ENCODE measurements at places on chromosomes 12 and 14. TPM values are rescaled to one million over a fixed set of nuclear protein-coding genes. Genes with fewer than 3 reads are reported as not detected.

- peak; percentile 10 for DNase-seq
These were observed 3.4 kb downstream of the RTL1 start for GRCh38 chr14:100899884-100900771.

GRCh38 chr14:92760524-92760805 is 12.0 kb upstream of the LGMN start:
- DNase-seq: no peak

- DNase-seq: no peak
These were observed 42.1 kb upstream of the GPR132 start for GRCh38 chr14:105107351-105107750.

DNA sequence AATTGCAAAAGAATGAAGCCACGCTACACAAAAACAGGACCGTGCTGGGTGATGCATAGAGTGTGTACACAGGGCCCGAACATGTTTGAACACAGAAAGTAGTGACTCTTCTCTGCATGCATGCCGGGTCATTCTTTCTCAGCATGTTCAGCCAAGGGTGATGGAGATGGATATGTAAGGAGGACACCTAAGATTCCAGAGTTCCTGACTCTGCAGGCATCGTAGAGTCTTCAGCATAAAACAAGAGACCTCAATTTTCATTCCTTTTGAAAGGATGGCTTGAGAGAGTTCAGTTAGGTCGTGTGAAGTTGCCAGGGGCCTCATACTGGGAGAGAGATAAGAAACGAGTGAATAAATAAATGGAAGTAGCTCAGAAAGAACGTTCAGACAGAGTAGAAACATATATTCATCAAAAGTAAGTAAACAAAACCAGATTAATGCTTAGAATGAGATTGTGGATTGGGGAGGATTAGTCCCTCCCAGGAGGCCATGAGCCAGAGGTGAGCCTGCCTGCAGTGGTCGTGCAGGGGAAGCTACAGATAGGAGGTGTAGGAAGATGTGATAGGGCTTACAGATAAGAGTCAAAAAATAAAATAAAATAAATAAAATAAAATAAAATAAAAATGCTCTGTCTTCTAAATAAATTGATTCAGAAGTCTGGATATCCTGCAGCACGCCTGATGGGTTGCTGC is 27.6 kb upstream of the SEL1L start:
- no peak for DNase-seq

DNA sequence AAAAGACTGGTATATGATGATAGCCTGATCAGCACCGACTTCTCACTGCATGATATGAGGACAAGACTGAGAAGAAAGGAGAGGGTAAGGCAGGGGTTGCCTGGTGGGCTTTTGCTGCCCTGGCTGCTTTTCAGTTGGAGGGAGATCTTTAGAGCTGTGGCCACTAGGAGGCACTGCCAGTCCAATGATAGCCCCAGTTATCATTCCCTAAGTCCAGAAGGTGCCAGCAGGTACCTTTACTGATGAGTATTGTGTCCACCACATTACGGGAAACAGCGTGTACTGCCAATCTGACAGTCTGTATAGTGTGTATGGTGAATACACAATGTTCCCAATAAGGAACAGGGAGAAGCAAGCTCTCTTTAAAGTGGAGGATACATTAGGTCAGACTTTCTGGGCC is 55.8 kb upstream of the CCDC175 start:
- DNase-seq: no peak

Gene ALG10B
- total RNA-seq: 12.4 TPM

Gene OR10G2
- total RNA-seq: not detected

Gene ZNF410
- total RNA-seq: 54.2 TPM

DNA sequence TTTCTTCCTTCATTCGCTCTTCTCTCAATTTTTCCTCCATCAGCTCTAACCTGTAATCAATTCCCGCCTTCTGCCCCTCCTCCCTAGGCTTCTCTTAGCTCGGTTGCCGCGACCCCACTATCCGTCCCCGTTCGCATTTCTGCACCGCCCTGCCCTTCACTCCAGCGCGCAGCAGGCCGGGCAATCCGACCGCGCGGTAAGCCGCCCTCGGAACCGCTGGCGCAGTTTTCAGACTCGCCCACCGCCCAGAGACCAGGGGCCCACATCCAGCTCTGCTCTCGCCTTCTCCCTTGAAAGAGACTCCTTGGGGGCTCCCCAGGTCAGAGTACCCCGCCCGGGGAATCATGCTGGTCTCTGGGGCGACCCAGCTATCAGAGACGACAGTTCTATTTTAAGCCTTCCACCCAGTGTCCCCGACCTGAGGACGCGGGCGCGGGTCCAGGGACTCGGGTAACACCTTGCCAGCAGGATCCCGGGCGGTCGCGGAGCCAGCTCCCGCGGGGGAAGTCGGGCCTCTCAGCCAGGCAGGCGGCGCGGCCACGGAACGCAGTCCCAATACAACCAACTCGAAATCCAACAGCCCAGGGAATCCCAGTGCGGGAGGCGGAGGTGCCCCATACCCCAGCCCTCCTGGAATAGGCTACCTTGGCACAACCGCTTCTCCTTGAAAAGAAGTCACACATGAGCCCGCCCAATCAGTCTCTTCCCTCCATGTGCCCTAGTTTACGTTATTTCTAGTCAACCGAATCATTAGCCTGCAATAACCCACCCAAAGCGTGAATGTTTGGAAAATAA is 5.7 kb upstream of the SLC38A4 start:
- DNase-seq: no peak

- no peak for DNase-seq
These were observed 42.0 kb downstream of the GPATCH2L start for GRCh38 chr14:76193696-76194095.

DNA sequence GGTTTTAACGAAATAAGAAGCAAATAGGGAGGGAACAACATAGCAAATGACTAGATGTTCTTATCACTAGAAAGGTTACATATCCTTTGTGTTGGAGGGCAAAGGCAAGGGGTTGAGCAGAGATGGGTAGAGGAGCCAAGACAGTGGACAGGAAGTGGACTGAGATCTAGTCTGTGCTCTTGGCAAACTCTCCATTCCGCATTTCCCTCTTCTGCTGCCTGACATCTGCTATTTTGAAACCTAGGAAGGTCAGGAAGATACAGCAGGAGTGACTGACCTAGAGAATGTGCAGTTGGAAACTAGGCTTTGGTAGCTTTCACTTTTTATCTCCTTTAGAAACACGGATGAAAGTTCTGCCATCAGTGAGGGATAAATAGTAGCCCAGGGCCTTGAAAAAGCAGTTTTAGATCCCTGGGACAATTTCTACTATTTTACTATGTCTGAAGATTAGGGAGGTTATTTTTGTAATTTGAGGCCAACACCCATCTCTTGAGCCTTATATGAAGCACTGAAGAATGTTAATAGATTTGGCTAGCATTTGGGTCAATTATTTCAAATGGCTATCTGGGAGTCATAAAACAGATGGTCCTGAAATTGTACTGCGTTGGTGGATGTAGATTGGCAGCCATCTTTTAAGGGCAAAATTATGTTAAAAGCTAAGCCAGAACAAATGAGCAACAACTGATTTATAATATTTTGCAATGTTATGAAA is 410.3 kb downstream of the PCNX1 start:
- no peak for DNase-seq

DNA sequence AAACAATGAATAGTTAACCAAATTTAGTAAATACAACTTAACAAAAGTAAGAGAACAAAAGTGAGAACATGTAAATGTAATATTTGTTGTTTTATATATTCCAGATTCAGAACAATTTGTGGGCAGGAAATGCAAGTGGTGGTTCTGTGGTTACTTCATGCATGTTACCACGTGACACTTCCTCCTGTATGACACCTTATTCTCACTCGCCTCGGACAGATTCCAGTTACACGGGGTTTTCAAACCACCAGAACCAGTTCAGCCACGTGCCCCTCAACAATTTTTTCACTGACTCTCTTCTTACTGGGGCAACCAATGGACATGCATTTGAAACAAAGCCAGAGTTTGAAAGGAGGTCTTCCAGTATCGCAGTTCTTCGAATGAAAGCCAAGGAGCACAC is 21.0 kb downstream of the ALX1 start:
- DNase-seq: no peak

DNA sequence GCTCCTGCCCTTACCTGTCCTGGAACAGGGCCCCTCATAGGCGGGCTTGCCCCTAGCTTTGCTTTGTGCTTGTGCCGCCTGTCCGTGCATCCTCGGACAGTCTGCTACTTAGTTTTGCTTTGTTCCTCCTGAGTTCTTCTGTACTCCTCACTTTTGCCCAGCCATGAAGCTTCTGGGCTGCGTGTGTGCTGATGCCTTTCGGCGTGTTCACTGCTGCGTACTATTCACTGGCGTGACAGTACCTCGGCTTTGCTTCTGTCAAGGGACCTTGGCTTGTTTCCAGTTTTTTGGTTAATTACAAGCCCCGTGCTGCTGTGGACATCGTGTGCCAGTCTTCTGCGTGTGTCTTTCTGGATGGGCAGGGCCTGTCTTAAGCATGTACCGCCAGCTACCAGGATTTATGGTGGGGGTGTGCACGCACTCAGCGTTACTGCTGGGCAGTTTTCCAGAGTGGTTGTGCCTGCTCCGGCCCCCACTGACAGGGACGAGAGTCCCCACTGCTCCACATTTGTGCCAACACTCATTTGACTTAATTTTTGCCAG is 2.5 kb downstream of the PACS2 start:
- DNase-seq: no peak

Gene BCL2L14
- 13.9 TPM for total RNA-seq

GRCh38 chr12:93602897-93603668 is 30.6 kb downstream of the SOCS2 start:
- DNase-seq: no peak

Gene VWF
- total RNA-seq: not detected
